NCI-H1694 treated with DMSO at 0.1 percent for 48 hours (cell line): ENCODE measurements at places on chromosomes 2 and 18.

DNA sequence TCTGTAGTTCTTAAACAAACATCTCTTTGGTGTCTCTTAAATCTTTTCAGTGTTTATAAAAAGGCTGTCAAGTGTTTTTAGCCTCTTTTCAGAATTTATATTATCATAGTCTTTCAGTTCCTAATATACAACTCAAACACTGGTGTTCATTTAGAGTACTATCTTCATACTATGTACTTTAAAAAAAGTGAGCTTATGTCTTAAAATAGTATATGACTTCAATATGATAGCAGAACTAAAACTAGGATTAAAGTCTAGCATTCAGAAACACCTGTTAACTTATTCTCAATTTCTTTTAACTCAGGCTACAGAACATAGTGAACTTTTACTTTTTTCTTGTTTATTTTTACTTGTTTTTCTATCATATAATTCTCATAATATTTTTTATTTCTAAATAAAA is 14.7 kb upstream of the IKZF2 start:
- DNase-seq, result no peak

DNA sequence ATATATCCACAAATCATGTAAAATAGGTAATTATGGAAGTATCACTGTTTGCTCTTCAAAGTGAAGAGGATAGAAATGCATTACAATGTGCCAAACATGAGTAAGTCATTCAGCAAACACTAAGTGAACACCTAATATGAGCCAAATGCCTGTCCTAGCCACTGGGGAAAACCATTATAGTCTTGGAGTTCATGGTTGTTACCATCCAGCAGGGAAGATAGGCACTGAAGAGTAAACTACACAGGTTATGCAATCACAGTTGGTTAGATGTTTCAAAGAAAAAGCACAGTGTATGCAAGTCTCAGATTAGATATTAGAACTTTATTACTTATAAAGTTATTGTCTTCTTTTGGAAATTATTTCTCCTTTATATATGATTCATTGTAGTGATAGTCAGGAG is 3.9 kb upstream of the SERPINB2 start:
- no peak for DNase-seq

DNA sequence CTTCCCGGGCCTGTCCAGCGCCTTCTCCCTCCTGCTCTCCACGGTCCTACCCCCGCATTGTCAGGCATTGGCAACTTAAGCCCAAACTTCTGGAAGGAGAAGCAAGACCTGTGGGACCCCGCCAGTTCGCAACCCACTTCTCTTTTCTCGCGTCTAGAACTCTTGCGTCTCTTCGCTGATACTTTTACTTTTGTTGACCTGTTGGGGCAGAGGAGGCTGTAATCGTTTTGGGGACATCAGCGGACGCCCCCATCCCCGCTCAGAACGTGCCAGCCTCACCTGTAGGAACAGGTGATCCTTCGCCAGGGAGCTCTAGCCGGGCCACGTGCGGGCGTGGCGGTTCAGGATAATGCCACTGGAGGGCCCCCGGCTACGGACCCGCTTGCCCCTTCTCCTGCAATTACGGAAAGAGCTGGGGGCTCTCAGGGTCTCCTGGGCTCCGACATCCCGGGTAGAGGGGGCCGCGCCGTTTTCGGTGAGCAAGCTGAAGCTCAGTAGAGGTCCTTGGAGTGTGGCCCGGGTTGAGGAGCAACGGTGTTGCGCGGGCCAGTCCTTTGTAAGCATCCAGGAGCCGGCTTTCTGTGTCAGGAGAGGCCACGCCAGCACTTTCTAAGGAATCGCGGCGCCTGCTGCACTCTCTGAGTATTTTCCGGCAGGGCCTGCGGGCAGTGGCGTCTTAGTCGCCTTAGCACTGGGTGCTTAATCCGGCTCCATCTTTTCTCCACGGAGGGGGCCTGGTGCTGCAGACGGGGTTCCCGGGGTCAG is 1.6 kb downstream of the MTCL1 start:
- peak; percentile 19 for DNase-seq

DNA sequence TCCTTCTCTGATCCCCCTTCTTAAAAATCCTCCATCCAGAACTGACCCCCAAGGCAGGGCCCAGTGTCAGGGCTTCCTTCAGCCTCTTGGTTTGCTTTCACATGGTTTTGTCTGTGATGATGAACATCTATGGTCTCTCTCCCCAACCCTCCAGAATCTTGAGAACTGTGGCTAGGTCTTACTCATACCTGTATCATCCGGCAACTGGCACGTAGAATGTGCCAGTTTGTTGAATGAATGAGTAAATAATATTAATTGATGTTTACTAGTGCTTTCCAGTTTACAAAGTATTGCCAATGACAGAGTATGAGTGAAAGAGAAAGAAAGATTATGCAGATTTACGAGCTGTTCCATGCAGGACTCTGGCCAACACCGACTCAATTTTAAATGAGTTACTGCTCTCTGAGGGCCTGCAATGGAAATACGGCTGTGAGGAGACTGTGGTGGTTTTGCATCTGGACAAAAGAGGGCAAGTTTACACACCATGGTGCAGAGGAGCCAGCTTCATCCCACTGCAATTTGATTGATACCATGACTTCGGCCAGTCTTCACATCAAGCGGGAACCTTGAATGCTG is 29.9 kb upstream of the TRIB2 start:
- no peak for DNase-seq

GRCh38 chr2:203804070-203804469 is 63.5 kb upstream of the CTLA4 start:
- DNase-seq, result no peak

- no peak for DNase-seq
These were observed 30.9 kb downstream of the XDH start for GRCh38 chr2:31383471-31384153.

DNA sequence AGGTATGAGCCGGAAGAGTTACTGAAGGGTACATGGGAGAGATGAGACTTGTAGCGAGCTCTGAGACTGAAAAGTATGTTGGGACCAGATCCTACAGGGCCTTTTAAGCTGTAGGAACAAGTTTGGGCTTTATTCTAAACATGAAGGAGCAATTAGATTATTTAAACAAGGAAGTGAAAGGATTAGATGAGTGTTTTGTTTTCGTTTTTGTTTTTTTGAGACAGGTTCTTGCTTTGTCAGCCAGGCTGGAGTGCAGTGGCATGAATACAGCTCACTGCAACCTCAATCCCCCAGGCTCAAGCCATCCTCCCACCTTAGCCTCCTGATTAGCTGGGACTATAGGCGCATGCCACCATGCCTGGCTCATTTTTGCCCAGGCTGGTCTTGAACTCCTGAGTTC is 110.7 kb downstream of the C1D start:
- no peak for DNase-seq

- DNase-seq, result no peak
These were observed 30.1 kb upstream of the BZW1 start for GRCh38 chr2:200781616-200782015.

DNA sequence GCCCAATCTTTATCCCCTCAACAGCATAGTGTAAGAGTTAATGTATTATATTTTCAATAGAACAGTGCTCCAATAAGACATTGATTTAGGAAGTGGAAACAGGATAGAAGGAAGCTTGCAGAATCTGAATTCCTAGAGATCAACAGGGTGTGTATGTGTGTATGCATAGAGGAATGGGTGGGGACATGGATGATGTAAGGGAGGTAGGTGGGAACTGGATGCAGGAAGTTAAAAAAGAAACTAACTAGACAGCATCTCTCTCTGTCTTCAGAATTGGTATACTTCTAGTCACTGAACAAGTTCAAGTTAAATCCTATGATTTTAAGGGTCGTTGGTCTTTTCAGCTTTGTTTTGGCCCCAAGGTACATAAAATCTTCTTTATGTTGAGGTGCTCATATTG is 196.6 kb downstream of the PMAIP1 start:
- DNase-seq, result no peak

DNA sequence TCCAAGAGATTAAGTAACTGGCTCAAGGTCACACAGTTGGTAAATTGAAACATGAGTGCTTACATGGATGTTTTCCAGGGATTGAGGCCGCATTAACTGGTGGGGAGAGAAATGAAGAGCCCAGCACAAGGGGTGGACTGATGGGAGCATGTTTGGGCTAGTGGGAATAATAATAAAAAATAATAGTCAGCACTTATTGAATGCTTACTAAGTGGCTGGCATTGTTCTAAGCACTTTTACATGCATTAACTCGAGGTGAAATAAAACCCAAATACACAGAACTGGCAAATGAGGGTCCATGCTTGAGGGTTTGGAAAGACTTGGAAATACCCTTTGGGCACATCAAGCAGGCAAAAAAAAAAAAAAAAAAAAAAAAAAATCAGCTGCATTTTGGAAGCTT is 34.0 kb upstream of the CDK5R2 start:
- no peak for DNase-seq

GRCh38 chr18:71431171-71431570 is 1113.0 kb downstream of the CBLN2 start:
- no peak for DNase-seq

- DNase-seq, result no peak
These were observed 51.9 kb upstream of the SPTBN1 start for GRCh38 chr2:54404270-54404669.

- DNase-seq, result no peak
These were observed 481.1 kb upstream of the CELF4 start for GRCh38 chr18:38046651-38047050.

DNA sequence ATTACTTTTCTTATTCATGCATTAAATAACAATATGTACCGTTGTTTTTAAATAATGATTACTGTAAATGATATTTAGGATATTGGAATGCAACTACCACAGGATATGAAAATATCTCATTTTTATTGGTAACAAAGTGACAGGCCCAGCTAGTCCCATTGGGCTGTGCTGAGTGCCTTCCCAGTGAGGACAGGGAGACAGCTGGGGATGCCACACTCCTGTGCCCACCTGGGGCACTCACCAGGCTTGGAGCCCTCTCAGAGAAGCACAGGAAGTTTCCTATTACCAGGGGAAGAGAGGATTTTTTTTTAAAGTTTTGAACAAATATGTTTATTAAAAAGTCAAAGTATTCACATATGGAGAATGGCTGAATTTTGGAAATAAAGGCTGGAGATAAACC is 48.9 kb downstream of the PARD6G start:
- DNase-seq, result no peak

- no peak for DNase-seq
These were observed 96.6 kb downstream of the MYCN start for GRCh38 chr2:16036951-16037350.

GRCh38 chr2:106117347-106117746 is 76.8 kb downstream of the UXS1 start:
- no peak for DNase-seq

GRCh38 chr18:48405978-48406377 is 3.2 kb downstream of the ZBTB7C start:
- DNase-seq, result no peak

- DNase-seq, result no peak
These were observed 190.6 kb downstream of the RAD51AP2 start for GRCh38 chr2:17327649-17328048.

GRCh38 chr2:158781353-158781961 is 13.7 kb upstream of the DAPL1 start:
- DNase-seq, result no peak

DNA sequence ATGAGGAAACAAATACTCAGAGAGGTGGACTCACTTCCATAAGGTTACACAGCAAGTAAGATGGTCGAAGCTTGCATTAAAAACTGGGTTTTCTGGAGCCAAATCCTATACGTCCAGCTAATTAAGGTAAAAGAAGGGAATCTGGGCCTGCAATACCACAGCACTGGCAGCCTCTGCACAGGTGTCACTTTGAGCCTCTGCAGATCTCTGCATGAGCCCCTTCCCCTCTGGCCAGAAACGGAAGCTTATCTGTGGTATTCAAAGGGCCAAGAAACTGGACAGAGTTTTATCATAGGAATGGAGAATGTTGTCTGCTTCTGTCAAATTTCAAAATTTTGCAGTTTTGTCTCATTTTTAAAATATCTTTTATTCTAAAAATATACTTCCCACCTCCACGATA is 76.1 kb downstream of the OSR1 start:
- no peak for DNase-seq

DNA sequence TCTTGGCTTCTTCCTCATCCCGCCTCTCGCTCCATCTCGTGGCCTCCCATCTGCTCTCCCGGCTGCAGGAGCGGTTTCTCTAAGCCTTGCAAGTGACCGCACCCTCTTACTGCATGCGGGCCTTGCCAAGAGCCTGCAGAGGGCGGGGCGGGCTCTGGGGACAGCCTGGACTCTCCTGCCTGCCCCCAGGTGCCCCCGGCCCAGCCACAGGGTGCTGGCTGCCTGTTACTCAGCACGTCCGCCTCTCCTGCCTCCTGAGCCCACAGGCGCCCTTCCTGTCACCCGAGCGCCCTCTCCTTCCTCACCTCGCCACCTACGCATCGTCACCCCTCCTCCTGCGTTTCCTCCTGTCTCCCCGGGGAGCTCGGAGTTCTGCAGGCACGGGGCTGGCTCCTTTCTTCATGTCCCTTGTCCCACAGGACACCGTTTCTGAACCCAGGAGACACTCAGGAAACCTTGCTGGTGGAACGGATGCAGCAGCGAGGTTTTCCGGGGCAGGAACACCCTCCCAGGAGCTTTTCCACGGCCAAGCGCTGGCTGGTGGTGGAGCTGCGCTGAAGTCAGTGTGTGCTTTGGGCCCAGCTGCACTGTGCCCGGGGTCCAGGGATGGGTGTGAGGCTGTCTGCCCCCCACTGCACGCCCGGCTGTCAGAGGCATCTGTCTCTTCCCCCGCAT is 28.5 kb downstream of the HPCAL1 start:
- DNase-seq, result peak; percentile 60

- DNase-seq, result no peak
These were observed 8.1 kb downstream of the CYB5A start for GRCh38 chr18:74283646-74284045.

GRCh38 chr2:217798743-217799562 is 203.8 kb downstream of the TNS1 start:
- DNase-seq, result no peak

DNA sequence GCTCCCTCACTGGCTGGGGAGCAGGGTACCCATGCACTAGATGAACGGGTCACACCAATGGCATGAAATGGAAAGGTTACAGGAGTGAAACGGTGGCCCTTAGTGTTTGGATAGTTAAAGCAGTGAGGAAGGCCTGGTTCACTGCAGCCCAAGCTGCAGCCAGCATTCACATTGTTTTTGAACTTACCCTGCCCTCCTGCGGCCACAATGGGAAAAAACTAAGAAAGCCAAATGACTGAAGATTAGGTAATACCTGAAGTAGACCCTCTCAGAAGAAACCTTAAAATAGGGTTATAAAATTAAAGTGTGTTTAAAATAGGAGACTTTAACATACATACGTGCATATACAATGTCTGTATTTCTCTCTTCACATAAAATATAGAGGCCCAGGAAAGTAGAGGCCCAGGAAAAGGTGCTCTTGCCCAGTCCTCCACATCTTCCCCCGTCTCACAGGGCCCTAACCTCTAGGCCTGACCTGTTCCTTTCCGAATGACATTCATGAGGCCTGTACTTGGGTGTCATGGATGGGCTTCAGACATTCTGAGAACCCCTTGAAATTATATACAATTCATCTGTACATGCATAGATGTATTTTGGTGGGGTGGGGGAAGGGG is 33.3 kb downstream of the DOK1 start:
- peak; percentile 71 for DNase-seq

DNA sequence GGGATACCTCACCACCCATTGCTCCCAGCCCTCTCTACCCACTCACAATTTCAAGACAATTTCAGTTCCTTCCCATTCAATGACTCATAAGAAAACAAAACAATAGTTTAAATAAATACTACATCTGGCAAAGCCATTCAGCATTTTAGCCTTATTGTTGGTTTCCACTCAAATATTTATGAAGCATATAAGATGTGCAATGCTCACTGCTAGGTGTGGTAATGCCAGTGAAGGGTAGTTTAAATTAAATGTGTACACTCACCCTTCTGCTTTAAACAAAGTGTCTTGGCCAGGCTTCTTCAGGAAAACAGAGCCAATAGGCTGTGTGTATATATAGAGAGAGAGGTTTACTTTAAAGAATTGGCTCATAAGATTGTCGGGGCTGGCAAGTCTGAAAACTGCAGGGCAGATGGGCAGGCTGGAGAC is 37.0 kb downstream of the INO80C start:
- no peak for DNase-seq
